ENCODE measurements at places on chromosomes 3 and 15. TPM values are rescaled to one million over a fixed set of nuclear protein-coding genes. Genes with fewer than 3 reads are reported as not detected.

The MCCC1 gene
- 17.9 TPM for total RNA-seq

DNA sequence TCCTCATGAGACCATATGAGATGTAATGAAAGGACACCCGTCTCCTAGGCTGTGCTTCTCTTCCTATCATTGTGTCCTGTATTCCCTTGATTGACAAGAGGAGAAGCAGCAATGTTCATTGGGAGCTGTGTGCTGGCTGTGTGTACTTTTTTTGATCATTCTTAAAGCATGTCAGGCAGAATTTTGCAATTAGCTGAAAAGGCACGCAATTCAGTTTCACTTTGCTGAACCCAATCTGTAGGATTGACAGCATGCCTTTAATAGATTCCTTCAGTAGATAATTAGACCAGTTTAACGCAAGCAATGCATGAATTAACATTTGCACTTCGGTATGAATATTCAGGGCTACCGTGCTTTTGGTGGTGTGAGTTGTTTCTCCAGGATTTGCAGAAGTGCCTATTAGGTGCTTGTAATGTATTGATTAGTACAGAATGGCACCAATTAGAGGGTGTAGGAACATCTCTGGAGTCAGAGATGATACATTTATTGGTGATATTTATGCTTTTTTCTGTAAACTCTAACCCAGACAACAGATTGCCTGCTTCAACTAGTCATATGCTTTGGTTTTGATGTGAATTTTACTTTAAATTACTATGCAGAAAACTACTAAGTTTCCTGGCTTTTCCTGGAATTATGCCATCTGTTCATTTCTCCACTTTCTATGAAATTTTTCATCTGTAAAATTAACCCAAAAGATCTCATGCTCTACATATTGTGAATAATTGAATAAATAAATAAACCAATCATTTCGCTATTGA, 114.3 kb downstream of the NSUN3 start:
- H3K4me1 ChIP-seq: peaks cover 41% of the 10 kb centered on the region
- H3K4me3 ChIP-seq: peak overlapping the region; percentile 68
- DNase-seq: no peak
- peak overlapping the region; percentile 84 for H3K27ac ChIP-seq

DNA sequence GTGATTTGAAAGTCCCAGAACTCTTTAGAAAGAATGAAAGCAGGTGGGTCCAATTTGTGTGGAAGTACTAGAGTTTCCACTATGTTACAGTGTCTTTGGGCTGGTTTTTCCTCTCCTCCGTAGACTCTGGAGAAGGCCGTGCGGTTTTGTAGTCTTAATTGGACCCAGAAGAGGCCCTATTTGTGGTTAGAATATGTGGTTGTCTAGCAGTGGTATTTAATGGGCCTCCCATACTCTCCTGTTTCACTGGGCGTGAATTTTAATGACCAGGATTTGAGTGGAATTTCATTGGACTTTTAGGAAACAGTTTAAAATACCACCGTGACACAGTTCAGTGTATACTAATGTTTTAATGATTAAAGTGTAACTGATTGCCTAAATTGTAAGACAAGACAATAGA, 182.3 kb downstream of the BBX start:
- no peak for DNase-seq
- peaks cover 3% of the 10 kb centered on the region for H3K27me3 ChIP-seq
- H3K4me1 ChIP-seq: peaks cover 11% of the 10 kb centered on the region

The LRRC3B gene
- 1.9 TPM for total RNA-seq

The KIF7 gene
- 9.3 TPM for total RNA-seq

DNA sequence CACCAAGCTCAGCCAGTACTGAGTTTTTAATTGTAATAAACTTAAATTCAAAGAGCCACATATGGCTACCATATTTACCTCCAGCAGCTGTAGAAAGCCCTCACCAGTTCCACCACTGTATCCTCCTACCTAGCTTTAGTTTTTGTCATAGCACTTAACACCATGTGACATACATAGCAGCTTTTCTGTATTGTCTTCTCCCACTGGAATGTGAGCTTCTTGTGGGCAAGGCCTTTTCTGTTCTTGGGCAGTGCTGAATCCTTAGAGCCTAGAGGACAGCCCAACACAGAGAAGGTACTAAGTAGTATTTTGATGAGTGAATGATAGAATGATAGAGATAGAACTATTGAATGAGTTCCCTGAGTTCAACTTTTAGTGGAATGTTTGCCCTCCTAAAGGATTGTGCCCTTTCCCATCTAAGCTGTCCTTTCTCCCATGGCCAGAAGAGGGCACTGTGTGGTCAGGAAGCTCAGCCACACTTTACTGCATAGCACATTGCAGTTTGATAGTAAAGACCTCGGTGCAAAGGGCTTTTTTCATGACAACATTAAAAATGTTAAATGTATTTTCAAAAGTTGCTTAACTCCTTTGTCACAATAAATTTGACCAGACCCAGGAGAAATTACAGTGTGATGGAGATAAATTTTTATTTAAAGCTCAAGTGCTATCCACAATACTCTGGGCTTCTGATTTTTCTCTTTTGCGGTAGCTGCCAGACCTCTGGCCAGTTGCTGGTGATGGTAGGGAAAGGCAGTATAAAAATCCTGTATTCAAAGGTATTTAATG, 115.8 kb downstream of the GHSR start:
- no peak overlapping the region for H3K4me3 ChIP-seq
- no peaks in the 10 kb centered on the region for H3K36me3 ChIP-seq
- H3K27me3 ChIP-seq: peaks cover 2% of the 10 kb centered on the region
- no peak overlapping the region for H3K27ac ChIP-seq
- DNase-seq: peak; percentile 69

The SKOR1 gene
- total RNA-seq: 4.0 TPM

DNA sequence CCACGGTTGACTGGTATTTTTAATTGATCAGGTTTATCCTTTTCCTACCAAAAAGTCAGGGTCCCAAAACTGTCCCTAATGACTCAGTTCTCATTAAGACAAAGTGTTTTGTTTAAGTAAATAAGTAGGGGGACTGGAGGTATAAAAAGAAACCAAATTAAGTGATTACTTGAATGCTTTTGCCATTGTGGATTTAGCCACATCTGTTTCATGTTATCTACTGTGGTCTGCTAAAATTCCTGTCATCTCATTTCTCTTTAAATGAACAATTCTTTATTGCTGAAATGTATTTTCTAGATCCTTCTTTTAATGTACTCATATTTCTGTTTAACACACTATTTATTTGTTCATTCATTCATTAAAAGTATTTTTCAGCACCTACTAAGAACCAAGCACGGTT, 625.9 kb upstream of the ADAMTS9 start:
- no peaks in the 10 kb centered on the region for H3K27me3 ChIP-seq
- H3K27ac ChIP-seq: no peak overlapping the region
- H3K4me1 ChIP-seq: no peaks in the 10 kb centered on the region
- no peak overlapping the region for H3K4me3 ChIP-seq
- no peak for DNase-seq
- H3K36me3 ChIP-seq: peaks cover 5% of the 10 kb centered on the region

GRCh38 chr15:48374472-48374871, 43.2 kb downstream of the DUT start:
- no peak overlapping the region for H3K4me3 ChIP-seq
- H3K36me3 ChIP-seq: peaks cover 31% of the 10 kb centered on the region
- H3K27ac ChIP-seq: no peak overlapping the region
- no peaks in the 10 kb centered on the region for H3K4me1 ChIP-seq
- H3K27me3 ChIP-seq: no peaks in the 10 kb centered on the region

DNA sequence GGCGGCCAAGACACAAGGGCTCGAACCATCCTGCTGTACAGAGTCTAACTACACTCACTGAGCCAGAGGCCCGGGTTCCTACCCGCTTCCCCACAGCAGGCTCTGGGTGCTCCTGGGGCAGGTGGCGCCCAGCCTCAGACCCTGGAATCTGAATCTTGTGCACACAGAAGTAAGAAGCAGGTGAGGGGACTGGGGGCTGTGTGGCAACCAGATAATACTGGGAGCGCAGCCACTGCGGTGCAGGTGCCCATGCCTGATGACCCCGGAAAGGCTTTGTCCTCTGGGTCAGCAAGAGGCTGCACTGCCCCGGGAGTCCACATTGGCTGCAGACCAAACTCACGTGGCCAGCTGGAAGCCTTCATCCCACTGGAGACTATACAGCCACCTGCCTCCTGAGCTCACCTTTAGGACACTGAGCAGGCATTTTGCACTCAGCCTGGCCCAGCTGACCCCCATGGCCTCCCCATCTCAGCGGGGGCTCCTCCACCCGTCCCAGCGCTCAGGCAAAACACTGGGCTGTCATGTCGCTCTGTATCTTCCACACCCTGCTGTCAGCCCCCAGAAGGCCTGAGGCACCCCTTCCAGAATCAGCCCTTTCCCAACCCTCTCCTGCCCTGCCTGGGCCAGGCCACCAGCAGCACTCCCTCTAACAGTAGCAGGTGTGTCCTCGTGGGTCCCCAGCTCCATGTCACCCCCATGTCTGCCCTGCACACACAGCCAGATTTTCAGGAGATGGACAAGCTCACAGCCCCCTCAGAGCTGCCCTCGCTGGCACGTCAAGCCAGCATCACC, 101.0 kb upstream of the IQSEC1 start:
- no peak for DNase-seq
- no peak overlapping the region for H3K4me3 ChIP-seq
- peaks cover 2% of the 10 kb centered on the region for H3K4me1 ChIP-seq
- H3K27ac ChIP-seq: no peak overlapping the region
- H3K27me3 ChIP-seq: peaks cover 16% of the 10 kb centered on the region

- H3K27ac ChIP-seq: no peak overlapping the region
- H3K4me3 ChIP-seq: no peak overlapping the region
- no peaks in the 10 kb centered on the region for H3K36me3 ChIP-seq
- H3K4me1 ChIP-seq: no peaks in the 10 kb centered on the region
- DNase-seq: no peak
These were observed 32.0 kb upstream of the PPP4R2 start for GRCh38 chr3:72964633-72965032.

DNA sequence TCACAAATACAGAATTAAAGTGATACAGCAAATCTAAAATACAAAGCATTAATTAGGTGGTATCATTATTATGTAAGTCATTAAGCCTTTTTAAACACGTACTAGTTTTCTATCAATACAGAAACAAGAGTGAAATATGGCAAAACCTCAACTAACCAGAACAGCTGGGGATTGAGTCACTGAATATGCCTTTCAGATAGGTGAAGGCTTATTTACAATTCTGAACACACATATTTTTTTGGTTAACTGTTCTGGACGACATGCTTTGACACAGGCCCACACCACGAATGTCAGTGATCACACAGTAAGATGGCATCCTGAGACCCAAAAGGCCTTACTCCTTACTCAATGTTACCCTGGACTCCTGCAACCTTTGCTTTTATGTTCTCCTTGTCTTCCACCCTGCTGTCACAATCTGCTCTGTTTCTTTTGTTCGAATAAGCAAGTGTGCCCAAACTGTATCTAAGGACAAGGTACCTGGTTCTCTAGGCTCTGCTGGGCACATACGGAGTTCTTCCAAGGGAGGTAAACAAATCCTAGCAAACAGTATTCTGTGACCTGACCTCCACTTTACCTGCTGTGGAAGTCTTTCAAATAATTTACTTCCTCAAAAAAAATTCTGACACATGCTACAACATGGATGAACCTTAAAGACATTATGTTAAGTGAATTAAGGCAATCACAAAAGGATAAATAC, 7.0 kb downstream of the SFMBT1 start:
- H3K36me3 ChIP-seq: no peaks in the 10 kb centered on the region
- no peak overlapping the region for H3K4me3 ChIP-seq
- peaks cover 4% of the 10 kb centered on the region for H3K27me3 ChIP-seq
- H3K4me1 ChIP-seq: no peaks in the 10 kb centered on the region
- H3K27ac ChIP-seq: no peak overlapping the region
- DNase-seq: no peak

GRCh38 chr3:194494951-194495374, 8.2 kb upstream of the ATP13A3 start:
- no peaks in the 10 kb centered on the region for H3K36me3 ChIP-seq
- H3K27ac ChIP-seq: no peak overlapping the region

- no peaks in the 10 kb centered on the region for H3K36me3 ChIP-seq
- H3K4me1 ChIP-seq: no peaks in the 10 kb centered on the region
- no peaks in the 10 kb centered on the region for H3K27me3 ChIP-seq
These were observed 1215.2 kb downstream of the SI start for GRCh38 chr3:163863146-163863545.

DNA sequence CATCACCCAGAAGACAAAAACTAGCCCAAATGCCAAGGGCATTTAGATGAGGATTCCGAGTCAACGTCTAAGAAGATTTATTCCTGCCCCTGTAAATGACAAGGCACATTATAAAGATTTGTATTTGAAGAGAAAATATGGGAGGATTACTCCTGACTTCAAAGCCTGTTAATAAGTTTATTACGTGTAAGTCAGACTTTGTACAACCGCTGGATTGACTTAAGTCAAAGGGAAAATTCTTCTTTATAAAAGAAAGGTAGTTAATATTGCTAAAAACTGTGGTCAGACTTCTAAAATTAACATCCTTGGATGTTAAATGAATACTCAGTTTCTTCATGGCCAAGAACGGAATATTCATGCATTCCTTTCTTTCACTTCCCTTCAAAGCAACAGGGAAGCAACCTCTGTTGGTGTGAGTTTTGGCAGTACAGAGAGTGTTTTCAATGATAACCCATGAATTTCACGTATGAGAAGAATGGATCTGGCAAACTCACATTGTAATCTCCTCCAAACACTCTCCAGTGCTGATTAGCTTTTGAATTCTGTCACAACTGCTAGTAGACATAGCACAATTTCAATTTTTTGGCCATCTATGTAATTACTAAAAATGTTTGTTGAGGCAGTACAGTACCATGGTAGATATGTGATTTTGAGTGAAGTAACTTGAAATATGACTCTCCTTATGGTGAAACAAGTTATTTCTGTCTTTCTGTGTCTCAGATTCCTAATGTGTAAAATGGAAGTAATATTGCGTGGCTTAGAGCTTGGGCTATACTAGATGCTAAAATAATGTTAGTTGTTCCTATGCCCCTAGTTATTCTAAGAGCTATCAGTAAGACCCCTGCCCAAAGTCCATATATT, 62.0 kb downstream of the PLD1 start:
- no peak overlapping the region for H3K27ac ChIP-seq
- H3K27me3 ChIP-seq: no peaks in the 10 kb centered on the region
- no peak for DNase-seq
- no peaks in the 10 kb centered on the region for H3K4me1 ChIP-seq

DNA sequence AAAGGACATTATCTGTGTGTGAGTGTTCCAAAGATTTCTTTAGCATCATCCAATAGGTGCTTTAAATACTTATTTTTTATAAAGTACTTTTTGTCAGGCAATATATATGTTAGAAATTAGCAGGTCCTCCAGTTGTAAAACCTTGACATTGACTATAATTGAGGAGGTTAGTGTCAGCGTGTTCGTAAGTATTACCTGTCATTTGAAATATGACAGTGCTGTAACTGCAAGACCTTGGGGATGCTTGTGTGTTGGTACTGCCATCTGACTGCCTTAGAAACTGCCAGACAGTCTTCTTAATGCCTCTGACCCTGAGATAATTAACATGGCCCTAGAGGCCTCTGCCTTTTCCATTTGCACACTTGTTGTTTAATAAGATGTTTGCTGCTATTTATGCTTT, 170.7 kb downstream of the NAALADL2 start:
- H3K27ac ChIP-seq: no peak overlapping the region
- no peaks in the 10 kb centered on the region for H3K4me1 ChIP-seq
- H3K4me3 ChIP-seq: no peak overlapping the region
- no peak for DNase-seq
- no peaks in the 10 kb centered on the region for H3K27me3 ChIP-seq
- H3K36me3 ChIP-seq: no peaks in the 10 kb centered on the region
